Stimulated activated CD4-positive, alpha-beta T cell treated with anti-CD3 and anti-CD28 coated beads, Interleukin-4, amount 100 ng/mL, for 48 hours (primary cell): ENCODE measurements at places on chromosomes 7 and 10.

GRCh38 chr10:79020015-79020491 lies 48.7 kb upstream of the ZMIZ1 start:
- DNase-seq: no peak

- no peak for DNase-seq
Observed at GRCh38 chr10:12966067-12966466, 35.4 kb downstream of the CCDC3 start.

DNA sequence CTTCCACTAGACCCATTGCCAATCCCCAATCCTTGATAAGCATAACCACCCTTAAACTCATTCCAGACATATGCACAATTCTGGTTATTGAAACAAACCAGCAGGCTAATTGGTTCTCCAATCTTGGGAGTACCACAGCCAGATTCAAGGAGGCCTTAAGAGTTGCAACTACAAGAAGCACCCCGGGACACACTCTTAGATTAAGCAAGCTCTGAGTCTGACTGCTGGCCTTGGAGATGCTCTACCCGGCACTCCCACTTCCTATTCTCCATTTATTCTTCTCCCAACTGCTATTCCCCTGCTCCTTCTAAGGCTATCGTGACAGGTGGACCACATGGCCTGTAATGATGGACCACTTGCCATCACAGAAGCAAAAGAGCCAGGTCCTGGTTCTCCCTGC lies 40.3 kb downstream of the CYTH3 start:
- no peak for DNase-seq

DNA sequence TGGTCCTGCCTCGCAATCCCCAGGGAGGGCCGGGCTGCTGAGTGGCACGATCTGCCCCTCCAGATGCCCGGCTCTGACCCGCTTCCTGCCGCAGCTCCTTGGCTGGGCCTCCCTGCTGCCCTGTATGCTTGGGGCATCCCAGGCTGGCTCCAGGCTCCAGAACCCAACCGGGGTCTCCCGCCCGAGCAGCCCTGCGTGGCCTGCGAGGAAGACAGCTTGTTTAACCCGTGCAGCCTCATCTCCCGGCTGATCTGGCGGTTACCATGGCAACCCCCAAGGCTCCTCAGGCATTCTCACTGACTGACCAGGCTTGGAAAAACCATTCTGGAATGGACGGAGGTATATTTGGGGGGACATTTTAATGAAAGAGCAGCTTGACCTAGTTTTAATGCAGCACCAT lies 232.4 kb upstream of the MYO3A start:
- DNase-seq: no peak

DNA sequence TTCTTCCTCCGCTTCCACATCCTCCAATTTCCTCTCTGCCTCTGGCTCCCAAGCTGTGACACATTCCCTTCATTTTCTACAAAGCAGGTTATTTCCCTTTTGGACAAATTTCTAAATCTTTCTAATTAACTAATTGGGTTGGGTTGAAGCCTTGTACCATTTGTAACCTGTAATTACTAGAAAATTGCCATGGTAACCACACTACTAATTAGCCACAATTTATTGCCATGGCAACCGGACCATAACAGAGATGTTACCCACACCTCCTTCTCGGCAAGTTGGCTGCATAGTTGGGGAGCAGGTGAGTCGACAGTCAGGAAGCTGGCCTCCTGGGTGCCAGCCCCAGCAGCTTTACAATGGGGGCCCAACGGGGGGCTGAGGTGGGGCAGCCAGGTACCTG lies 61.6 kb downstream of the GOLGA7B start:
- DNase-seq: no peak

- DNase-seq: no peak
Observed at GRCh38 chr7:23207884-23208283, 26.0 kb downstream of the NUP42 start.

DNA sequence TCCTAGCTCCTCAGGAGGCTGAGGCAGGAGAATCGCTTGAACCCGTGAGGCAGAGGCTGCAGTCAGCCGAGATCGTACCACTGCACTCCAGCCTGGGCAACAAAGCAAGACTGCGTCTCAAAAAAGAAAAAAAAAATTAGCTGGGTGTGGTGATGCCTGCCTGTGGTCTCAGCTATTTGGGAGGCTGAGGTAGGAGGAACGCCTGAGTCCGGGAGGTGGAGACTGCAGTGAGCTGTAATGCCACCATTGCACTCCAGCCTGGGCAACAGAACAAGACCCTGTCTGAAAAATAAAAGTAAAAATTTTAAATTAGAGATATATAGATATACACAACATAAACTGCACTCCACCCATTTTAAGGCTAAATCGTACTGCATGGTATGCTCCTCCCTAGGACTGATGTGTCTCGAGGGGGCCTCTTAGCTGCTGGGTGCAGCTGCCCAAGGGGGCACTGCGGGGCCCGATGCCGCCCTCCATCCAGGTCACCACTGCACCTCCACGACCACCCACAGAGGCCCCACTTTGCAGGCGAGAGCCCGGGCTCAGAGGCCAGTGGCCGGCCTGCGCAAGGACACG lies 40.9 kb upstream of the FOXK1 start:
- no peak for DNase-seq

- DNase-seq: no peak
Observed at GRCh38 chr10:130638991-130639390, 502.8 kb downstream of the GLRX3 start.
